Upper lobe of left lung (tissue), 6 donors: ENCODE measurements at places on chromosomes 5 and 9.

GRCh38 chr9:36566813-36567221 lies 5.9 kb upstream of the MELK start:
- DNase-seq, result no peak

DNA sequence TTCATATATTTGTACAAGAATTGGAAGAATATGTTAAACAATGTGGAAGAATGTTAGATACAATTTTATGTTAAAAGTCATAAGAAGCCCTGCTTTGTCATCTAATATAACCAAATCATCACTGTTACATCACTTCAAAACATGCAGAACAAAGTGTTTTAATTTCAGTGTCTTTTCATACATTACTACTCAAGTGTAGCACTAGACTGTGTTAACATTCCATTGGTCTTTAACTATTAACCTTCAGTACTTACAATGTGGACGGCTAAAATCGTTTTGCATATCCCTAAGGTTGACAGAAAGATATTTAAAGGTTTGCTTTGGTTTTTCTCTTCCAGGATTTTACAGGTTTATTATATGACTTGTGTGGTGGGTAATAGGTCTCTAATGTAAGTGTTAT lies 50.9 kb downstream of the VCAN start:
- no peak for DNase-seq

GRCh38 chr5:143002459-143003327 lies 232.5 kb downstream of the ARHGAP26 start:
- peak; percentile 62 for DNase-seq

- no peak for DNase-seq
Observed at GRCh38 chr9:2242831-2243330, 227.7 kb downstream of the SMARCA2 start.

DNA sequence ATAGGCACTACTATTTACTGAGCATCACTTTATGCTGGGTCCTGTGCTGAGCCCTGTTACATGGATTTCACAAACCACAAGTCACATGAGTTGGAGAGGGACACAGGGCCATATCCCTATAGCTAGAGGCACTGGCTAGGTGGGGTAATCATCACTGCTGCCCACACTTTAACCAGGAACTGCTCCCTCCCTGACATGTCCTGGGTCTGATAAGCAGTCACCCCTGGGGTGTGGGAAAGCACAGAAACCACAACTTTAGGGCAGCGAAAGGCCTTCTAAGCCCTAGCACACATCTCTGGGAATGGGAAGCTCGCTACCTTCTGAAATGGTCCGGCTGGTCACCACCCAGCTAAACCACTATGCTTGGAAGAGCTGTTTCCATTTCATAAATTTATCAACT lies 15.0 kb downstream of the TBC1D2 start:
- DNase-seq, result peak; percentile 49
